Fibroblast of skin of scalp (primary cell): ENCODE measurements at places on chromosomes 2 and 18.
A peak's percentile ranks its signal among the peaks of the same experiment; 100 is the strongest.

- DNase-seq, result no peak
Measured at GRCh38 chr2:100241236-100241635, 81.1 kb downstream of the LONRF2 start.

- DNase-seq, result peak; percentile 86
Measured at GRCh38 chr18:56890632-56891031, 239.5 kb downstream of the WDR7 start.

- DNase-seq, result no peak
Measured at GRCh38 chr2:196966061-196966460, 39.6 kb upstream of the PGAP1 start.

DNA sequence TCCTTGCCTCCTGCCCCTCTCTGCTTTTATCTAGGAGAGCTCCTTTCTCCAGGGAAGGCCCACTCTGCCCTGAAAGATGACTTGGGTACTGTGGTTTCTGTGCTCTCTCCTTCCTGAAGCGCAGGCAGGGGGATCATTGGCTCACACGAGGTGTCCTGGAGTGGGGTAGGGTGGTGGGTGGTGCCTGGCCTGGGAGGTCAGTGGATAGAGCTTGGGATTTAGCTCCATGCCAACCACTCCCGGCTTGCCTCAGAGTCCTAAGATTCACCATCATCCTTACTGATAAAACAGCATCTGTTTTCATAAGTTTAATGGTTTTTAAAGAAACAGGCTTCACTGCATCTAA, 63.1 kb downstream of the CIB4 start:
- no peak for DNase-seq

- no peak for DNase-seq
Measured at GRCh38 chr2:171479154-171479814, 43.0 kb upstream of the CYBRD1 start.

- DNase-seq, result no peak
Measured at GRCh38 chr2:120619579-120619978, 116.1 kb upstream of the GLI2 start.

DNA sequence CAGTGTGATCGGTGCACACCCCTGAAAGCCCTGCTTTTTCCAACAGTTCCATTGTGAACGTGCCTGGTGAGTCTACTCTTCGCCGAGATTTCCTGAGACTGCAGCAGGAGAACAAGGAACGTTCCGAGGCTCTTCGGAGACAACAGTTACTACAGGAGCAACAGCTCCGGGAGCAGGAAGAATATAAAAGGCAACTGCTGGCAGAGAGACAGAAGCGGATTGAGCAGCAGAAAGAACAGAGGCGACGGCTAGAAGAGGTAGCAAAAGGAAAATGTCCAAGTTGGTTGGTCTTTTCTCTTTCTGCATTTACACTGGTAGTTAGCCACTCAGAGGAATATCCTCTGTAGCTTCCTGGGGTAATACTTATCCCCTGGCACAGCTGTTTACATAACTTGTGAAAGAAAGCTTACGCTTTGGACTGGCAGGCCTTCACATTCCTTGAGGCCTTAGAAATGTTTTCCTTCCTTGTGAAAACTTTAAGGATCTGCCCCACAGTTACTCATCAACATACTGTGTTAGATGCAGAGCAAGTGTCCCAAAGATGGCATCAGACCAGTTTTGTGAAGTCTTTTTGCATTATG, 146.6 kb downstream of the MAP4K4 start:
- DNase-seq, result peak; percentile 88

DNA sequence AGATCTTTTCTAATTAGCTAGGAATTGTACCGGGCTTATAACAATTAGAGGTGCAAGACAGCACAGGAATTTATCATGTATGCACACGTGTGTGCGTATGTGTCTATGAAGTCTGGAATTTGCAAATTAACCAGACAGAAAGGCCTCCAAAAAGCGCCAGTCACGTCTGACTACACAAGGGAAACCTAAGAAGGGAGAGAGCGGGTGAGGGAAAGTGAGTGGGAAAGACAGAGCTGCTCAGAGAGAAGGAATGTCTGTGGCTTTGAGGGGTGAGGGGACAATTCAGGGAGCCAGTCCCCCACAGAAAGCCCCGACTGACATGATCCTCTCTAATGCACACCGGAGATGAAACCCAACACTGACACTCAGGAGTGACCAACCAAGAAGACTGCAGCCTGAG, 197.7 kb upstream of the SH3BP4 start:
- peak; percentile 78 for DNase-seq
